ENCODE measurements at places on chromosomes 1 and 21.

GRCh38 chr1:155171836-155172731, 1.0 kb downstream of the KRTCAP2 start:
- DNase-seq, result no peak

- DNase-seq, result peak; percentile 33
Observed at GRCh38 chr1:205810448-205811157, 2.4 kb downstream of the SLC41A1 start.

DNA sequence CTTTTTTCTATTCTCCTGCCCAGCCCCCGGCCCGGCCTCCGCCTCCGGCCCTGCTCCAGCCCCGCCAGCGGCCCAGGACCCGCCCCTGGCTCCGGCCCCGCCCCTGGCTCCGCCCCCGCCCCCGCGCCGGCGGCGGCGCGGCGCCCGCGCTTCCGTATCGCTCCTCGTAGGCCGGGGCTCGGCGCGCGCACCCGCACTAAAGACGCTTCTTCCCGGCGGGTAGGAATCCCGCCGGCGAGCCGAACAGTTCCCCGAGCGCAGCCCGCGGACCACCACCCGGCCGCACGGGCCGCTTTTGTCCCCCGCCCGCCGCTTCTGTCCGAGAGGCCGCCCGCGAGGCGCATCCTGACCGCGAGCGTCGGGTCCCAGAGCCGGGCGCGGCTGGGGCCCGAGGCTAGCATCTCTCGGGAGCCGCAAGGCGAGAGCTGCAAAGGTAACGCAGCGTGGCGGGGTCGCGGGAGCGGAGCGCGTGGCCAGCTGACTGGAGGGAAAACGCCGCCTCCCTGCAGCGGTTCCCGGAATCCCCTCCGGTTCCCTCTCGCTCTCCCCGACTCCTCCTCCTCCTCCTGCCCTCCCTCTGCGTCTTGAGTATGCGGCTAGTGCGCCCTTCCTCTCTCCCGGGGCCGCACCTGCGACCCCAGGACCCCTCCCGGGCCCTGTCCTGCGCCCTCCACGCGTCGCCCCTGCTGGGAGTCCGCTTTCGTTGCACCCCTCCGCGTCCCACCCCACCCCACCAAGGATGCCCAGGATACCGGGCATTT, at the start of gene IFNAR2:
IFNAR2 (plus strand) TSS at position 155 of the 761 bp plus-strand sequence. CDS start 11,985 bp downstream, outside the sequence.
- DNase-seq, result peak; percentile 75

- no peak for DNase-seq
Observed at GRCh38 chr1:7680207-7680954, 90.7 kb upstream of the VAMP3 start.

- no peak for DNase-seq
Observed at GRCh38 chr1:165173409-165173808, 183.1 kb downstream of the LMX1A start.

DNA sequence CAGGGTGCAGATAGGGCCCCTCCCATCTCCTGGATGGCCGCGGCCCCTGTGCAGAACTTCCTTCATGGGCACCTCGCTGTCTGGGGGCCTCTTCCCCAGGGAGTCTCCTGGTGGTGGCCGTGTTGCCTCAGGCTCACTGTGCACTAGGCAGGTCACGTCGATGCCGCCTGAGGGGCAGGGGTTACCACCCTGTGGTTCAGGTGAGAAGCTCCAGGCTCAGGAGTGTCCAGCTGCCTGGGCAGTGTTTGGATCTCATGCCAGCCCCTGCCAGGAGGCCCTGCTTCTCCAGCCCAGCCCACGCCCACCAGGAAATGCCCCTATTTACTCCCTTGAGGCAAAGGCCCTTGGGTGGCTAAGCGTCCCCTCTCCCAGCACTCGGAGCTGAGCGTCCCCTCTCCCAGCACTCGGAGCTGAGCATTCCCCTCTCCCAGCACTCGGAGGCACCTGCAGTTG, 2.1 kb downstream of the ITGB2 start:
- DNase-seq, result no peak

GRCh38 chr1:222404710-222405109, 143.2 kb downstream of the HHIPL2 start:
- DNase-seq, result no peak

DNA sequence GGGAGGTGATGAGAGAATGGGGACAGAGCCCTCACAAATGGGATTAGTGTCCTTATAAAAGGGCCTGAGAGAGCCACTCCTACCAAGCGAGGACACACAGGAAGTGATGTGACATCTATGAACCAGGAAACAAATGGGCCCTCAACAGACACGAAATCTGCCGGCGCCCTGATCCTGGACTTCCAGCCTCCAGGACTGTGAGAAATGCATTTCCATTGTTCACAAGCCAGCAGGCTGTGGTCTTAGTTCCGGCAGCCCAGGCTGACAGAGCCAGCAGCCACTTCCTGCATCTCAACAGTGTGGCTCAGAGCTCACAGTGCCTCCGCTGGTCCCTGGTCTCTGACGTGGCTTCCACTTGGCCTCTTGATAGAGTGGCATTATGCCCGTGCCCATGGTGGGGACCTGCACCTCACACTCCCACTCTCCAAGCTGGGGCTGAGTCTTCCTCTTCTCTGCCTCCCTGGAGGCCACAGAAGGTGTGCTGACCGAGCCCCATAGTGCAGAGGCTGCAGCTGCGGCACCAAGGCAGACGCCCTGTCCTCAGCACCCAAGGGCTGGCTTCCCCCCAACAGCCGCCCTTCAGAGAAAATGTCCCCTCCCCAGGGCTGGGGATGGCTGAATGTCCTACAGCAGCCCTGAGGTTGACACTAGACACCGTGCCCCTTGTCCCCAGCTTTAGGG, 44.9 kb downstream of the ACOT7 start:
- no peak for DNase-seq

DNA sequence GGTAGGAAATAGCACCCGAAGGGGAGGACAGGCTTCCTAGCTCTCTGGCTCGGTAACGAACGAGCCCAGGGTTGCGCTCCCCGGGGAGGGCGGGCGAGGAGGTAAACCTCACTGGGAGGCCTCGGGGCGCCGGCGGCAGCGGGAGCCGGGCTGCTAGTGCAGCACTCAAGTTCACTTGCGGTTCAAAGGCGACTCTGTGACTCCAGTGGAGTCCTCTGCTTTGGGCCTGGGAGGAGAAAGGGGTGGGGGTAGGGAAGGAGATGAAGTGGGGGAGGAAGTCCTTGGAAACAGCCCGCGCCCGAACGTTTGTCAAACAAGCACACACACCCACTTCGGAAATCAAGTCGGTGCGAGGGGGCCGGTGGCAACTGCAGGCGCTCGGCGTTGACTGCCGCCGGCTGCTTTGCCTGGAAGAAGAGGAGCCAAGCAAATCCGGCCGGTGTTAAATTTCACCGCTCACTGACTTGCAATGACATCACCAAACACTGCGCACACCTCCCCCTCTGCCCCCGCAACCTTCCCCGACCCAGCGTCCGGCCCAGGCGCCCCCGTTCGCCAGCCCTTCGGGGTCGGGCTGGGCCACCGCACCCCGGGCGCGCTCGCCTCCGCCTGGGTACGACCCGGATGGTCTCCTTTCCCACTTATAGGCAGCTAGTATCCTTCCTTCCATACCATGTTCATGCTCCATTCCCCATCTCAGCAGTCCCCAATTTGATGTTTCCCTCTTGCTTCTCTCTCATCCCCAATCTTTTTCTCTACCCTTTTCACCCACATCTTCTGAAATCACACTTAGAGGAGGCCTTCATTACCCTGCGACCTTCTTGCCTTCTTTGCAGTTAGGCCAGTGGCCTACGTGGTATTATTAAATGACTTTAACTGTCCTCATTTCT, at the start of gene COL24A1:
COL24A1 (minus strand) TSS at position 207 of the 890 bp plus-strand sequence. CDS start 376 bp downstream, outside the sequence.
- DNase-seq, result no peak

DNA sequence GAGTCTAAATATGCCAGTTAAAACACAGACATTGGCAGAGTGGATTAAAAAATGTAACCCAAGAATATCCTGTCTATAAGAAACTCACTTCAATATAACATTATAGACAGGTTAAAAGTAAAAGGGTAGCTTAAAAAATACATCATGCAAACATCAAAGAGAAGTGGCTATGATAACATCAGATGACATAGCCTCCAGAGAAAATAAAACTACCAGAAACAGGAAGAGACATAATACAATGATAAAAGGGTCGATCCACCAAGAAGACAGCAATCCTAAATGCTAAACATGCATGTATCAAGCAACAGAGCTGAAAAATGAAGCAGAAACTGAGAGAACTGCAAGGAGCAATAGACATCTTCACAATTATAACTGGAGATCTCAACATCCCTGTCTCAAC, 190.2 kb upstream of the NR5A2 start:
- DNase-seq, result no peak

DNA sequence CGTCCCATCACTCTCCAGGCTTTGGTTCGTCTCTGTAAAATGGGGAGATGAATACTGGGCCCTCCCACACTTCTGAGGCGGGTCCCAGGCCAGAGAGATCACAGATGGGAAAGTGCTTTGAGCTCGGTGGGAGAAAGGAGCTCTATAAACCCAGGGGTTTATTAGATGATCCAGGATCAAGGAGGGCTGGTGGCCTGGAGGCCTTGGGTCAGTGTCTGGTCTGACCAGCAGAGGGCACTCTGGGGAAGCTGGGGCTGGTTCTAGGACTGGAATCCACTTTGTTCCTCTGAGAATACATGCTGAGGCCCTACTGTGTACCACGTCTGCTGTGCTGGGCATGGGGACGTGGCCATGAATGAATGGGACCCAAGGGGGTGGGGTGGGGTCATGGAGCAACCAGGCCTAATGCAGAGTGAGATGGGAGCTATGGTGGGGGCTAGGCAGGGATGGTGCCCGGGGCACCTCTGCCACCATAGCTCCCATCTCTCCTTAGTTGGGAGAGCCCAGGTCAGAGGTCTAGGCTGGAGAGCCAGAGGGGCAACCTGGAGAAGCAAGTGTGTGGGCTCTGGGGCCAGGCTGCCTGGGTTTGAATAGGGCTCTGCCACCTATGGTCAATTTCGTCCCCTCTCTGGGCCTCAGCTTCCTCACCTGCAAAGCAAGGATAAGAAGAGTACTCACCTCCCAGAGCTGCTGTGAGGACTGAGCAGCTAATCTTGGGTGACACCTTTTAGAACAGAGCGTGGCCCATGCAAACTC, 9.0 kb upstream of the FAM131C start:
- DNase-seq, result peak; percentile 66

DNA sequence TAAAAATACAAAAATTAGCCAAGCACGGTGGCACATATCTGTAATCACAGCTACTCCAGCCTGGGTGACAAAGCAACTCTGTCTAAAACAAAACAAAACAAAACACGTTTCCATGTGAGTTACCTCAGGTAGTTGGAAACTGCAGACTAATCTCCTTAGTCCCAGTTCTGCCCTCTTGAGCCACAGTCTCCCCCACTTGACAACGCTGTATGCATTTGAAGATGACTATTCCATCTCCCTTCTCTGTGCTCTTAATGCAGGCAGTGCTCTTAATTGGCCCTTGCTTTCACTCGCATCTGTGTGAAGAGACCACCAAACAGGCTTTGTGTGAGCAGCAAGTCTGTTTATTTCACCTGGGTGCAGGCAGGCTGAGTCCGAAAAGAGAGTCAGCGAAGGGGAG, 19.6 kb upstream of the DHCR24 start:
- no peak for DNase-seq

DNA sequence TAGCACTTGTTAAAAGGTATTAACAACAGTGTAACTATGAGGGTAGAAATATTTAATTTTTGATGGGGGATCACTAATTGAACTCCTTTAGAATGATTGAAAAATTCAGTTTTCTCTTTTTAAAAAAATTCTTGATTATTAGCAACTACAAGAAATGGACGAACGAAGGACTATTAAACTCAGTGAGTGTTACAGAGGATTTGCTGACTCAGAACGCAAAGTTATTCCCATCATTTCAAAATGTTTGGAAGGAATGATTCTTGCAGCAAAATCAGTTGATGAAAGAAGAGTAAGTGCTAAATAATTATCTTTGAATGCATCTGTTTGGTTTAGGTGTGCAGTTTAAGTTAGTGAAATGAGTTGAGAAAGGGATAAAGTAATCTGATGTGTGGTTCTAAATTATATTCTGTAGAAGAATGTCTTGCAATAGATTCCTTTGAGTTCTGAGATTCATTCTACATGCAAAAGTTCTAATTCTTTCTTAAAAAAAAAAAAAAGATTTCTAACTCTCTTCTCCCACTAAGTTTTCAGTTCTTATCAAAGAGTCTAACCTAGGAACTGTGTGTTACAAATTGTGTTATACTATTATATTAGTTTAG, 85.0 kb downstream of the FNBP1L start:
- no peak for DNase-seq

- no peak for DNase-seq
Observed at GRCh38 chr1:205422993-205423642, 1.3 kb upstream of the LEMD1 start.

DNA sequence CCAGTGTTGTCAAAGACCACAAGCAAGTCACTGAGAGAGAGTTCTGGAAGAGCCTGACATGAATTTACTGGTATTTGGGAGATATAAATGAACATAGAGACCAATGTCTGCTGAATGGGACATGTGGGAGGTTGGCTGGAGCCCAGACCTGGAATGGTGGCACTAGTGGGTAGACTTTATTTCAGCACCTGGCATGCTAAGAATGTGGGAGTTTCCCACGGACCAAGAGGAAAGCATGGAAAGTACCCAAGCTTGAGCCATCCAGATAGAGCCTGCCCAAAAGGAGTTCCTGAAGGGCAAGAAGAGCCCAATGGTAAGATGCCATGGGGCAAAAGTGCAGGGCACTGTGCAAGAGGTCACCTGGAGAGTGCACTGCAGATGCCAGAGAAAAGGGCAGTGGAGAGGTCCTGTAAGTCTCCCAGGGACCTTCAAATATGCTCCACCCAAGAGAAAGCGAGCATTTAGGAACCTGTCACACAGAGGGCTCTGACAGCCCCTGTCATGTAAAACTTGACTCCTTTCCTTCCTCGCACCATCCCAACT, 8.1 kb upstream of the ZNF687 start:
- no peak for DNase-seq

DNA sequence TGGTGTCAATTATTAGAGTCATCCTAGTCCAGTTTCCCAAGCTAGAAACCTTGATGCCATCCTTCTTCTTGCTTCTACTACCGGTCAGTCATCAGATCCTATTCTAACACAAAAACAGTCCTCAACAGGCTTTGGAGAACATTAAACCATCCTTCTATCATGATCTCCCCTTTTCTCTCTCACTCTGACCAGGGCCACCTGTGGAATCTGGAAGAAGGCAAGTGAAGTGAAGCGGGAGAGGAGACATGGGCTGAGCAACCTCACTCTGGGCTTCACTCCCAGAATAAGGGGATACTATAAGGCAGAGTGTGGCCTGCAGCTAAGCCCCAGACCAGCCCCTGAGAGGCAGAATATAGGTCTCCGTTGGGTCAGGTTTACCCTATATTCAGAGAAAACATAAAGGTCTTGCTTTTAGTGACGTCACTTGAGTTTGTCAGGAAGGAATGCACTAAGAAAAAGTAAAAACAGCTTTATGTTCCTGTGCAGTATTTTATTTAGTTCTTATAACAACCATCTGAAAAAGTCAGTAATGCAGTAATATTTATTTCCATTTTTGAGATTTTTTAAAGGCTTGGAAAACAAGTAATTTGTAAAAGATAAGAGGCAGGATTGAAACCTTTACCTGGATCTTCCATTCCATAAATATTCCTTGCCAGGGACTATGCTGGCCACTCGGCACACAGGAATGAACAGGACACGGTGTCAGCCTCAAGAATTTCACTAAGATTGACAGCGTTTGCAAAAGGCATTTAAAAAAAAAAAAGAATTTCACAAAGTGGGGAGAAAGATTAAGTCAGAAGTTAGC, 61.3 kb downstream of the NFASC start:
- DNase-seq, result no peak

GRCh38 chr1:246427611-246428010, 79.5 kb downstream of the SMYD3 start:
- no peak for DNase-seq

GRCh38 chr1:201648066-201648906, 109.4 kb downstream of the NAV1 start:
- DNase-seq, result no peak
